ENCODE measurements at places on chromosomes 1 and 21. TPM values are rescaled to one million over a fixed set of nuclear protein-coding genes. Genes with fewer than 3 reads are reported as not detected.

KAZN gene
- total RNA-seq = 4.7 TPM

CBS gene
- 12.4 TPM for total RNA-seq

ITLN1 gene
- not detected for total RNA-seq

ENSA gene
- total RNA-seq = 160 TPM

NEK7 gene
- total RNA-seq = 16.5 TPM

C1QB gene
- not detected for total RNA-seq

LMOD1 gene
- total RNA-seq = not detected

OLIG2 gene
- total RNA-seq = not detected

IFT25 gene
- 31.5 TPM for total RNA-seq

AUNIP gene
- 9.4 TPM for total RNA-seq

SYT6 gene
- total RNA-seq = 0.31 TPM

TTLL10 gene
- not detected for total RNA-seq

IKBKE gene
- 5.0 TPM for total RNA-seq

FBXO2 gene
- 7.5 TPM for total RNA-seq

HSD3B1 gene
- not detected for total RNA-seq

KMO gene
- total RNA-seq = 1.1 TPM

SHE gene
- total RNA-seq = 0.16 TPM

GSTM4 gene
- 8.3 TPM for total RNA-seq

CR1L gene
- not detected for total RNA-seq

TNNI3K gene
- total RNA-seq = not detected

FCRL1 gene
- not detected for total RNA-seq

FAM151A gene
- 0.34 TPM for total RNA-seq

PCBP3 gene
- 1.1 TPM for total RNA-seq

DNASE2B gene
- total RNA-seq = not detected

TAGLN2 gene
- 994 TPM for total RNA-seq

MYCL gene
- 1.6 TPM for total RNA-seq

DYNLT4 gene
- total RNA-seq = 0.73 TPM

RORC gene
- total RNA-seq = 0.04 TPM

AGT gene
- 0.13 TPM for total RNA-seq

CELA2B gene
- total RNA-seq = not detected

SELP gene
- not detected for total RNA-seq

TMCO1 gene
- total RNA-seq = 183 TPM

C1orf87 gene
- total RNA-seq = not detected

COL16A1 gene
- total RNA-seq = 5.6 TPM

PADI3 gene
- total RNA-seq = 0.86 TPM

AADACL3 gene
- not detected for total RNA-seq

KCNA3 gene
- total RNA-seq = not detected

GUCA2A gene
- not detected for total RNA-seq

TRIM58 gene
- not detected for total RNA-seq
